Effector CD4-positive, alpha-beta T cell (primary cell): ENCODE measurements at places on chromosomes 6 and 20.

GRCh38 chr20:16446991-16447390 lies 126.3 kb downstream of the KIF16B start:
- DNase-seq = no peak

DNA sequence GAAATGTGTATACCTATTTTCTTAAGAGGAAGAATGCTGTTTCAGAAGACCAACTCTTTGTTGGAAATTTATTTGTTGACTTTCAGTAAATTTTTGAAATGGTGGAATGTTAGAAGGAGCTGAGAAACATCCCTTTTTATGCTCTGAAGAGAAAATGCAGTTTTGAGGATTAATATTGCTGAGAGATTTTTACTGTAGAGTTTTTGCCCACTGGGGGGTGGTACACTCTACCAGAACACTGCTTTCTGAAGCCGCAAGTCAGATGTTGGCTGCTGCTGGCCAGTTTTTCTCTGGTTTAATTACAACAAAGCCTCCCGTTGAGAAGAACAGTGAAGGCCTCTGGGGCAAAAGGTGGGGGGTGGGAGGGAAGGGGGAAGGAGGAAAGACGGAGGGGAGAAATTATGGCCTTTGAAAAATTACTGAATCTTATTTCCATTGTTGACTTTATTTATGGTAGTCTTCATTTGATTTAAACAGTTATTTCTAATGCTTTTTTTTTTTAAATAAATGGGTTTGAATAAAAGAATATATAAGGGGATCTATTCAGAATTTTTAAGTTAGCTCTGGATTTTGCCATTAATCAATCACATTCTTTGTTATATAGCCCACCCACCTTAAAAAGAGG lies 3.0 kb downstream of the FLRT3 start:
- no peak for DNase-seq

DNA sequence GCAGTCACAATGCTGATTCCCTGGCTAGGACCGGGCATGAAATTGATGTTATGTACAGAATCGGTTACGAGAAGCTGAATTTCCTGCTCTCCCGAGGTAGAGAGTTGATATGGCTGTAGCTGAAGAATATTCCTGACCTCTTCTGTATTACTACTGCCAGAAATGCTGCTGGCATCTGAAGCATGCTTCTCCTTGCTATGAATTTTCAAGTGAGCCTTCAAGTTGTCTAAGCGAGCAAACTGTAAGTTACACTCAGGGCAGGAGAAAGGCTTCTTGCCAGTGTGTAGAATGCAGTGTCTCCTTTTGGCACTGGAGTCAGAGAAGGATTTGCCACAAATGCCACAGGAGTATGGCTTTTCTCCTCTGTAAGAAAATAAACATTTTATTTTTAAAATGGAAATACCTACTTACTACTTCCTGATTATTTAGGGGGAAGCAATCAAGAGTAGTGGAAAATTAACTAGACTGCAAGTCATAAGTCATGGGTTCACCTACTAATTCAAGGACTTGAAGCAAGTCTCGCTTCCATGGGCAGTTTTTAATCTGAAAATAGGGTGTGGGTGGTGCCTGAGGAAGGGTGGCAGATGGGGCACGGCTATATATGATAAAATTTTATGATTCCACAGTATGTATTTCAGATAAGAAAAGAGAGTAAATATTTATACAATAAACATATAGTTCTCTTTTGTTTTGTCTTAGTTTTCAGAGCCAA lies 10.8 kb upstream of the MICAL1 start:
- DNase-seq = no peak

- no peak for DNase-seq
These were observed 113.5 kb downstream of the CDYL start for GRCh38 chr6:4889701-4890100.

DNA sequence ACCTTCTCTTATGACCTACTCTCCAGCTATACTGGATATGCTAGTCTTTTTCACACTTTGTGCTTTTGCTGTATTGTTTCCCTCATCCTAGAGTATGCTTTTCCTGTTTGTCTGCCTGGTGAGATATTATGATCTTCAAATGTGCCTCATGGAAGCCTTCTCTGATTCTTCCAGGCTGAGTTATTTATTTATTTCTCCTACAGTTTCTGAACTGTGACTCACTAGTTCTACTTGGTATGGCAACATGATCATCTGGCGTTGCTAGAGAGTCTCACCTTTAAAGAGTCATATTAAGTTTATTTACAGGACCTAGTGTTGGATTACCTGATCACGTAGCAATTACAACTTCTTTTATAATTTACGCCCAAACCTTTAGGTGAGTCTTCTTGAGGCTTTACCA lies 81.2 kb upstream of the HDAC2 start:
- DNase-seq = no peak

DNA sequence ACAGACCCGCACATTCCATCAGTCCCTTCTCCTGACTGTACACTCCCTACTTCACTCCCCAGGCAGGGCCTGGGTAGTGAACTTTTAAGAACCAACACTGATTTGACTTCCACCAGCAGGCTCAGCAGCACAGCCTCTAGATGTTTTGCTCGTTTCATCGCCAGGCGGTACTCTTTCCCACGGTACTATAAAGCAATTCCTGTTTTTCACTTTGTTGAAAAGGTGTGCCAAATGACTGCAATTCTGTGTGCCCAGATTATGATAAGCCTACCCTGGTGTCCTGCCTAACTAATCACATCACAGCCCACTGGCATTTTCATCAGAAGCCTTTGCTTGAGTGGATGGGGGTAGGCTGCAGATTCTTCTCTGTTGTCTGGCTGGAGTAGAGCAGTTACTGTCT lies 12.9 kb upstream of the WTAP start:
- DNase-seq = no peak

DNA sequence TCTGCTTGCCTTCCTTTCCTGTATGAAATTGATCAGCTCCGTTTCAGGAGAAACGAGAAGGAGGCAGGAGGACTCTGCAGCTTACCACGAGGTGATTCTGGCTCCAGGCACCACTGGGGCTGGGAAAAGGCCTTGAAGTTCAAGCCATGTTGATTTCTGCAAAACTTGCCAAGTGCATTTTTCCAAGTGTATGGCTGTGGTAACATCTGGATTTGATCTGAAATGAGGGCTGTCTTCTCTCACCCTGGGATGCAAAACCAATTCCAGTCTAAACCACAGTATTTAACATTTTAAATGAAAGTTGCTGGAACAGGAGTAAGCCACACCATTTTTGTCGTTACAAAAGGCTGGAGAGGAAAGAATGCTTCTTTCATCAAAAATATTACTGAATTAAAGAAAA lies 36.1 kb upstream of the FAM210B start:
- DNase-seq = no peak

GRCh38 chr20:3797226-3797545 lies 1.1 kb downstream of the CDC25B start:
- DNase-seq = no peak

GRCh38 chr6:15569035-15569995 lies 93.5 kb downstream of the DTNBP1 start:
- DNase-seq = no peak

GRCh38 chr6:101302593-101302992 lies 90.9 kb upstream of the GRIK2 start:
- DNase-seq = no peak

DNA sequence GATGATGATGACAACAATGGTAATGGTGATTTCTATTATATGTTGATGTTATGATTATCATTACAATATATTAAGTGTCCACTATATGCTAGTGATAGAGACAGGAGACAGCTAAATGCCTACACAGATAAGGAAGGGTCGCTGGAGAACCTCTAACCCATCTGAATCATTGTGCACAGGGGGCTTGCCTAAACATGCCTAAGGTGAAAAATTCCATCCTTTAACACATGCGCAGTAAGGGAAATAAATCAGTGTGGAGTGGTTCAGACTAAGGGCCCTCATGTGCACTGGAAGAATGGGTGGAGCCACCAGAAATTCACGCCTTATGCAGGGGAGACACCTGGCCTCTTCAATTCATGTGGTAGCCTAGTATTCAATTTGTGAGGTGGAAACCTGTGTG lies 120.4 kb downstream of the TPBG start:
- DNase-seq = no peak

DNA sequence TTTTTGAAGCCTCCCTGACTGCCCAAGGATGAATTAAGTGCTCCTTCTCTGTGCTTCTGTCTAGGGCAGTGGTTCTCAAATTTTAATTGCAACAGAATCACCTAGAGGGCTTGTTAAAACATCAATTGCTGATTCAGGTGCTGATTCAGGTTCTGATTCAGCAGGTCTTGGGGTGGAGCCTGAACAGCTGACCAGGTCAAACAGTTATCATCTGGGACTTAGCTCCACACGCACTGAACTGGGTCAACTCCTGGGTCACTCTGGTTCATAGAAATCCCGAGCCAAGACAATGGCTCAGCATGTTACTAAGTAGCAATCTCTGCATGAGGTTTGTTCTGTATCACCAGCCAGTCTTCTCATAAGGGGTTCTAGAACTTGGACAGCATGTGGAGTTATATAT lies 192.3 kb downstream of the GJA1 start:
- no peak for DNase-seq

GRCh38 chr6:160919723-160920440 lies 71.7 kb upstream of the MAP3K4 start:
- no peak for DNase-seq

GRCh38 chr6:135739288-135739687 lies 112.2 kb upstream of the PDE7B start:
- no peak for DNase-seq

DNA sequence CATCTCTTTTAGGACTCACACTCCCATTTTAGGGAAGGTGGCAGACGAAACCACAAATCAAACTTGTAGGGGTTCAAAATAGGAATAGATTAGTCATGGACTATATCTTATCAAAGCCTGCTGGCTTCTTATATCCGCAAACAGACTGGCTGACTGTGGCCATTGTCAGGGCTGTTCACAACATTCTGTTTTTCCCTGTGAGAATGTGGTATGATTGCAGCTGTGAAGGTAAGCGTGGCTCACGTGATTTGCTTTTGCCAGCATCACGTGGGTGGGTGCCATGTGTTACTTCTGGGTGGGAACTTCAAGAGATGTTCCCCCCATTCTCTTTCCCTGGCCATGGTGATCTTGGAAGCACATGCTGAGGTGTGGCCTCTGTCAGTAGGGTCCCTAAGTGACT lies 5.9 kb downstream of the IP6K3 start:
- no peak for DNase-seq

GRCh38 chr6:139364302-139364981 lies 10.0 kb downstream of the CITED2 start:
- DNase-seq = no peak

- no peak for DNase-seq
These were observed 25.9 kb downstream of the ADGRF4 start for GRCh38 chr6:47724300-47724699.

DNA sequence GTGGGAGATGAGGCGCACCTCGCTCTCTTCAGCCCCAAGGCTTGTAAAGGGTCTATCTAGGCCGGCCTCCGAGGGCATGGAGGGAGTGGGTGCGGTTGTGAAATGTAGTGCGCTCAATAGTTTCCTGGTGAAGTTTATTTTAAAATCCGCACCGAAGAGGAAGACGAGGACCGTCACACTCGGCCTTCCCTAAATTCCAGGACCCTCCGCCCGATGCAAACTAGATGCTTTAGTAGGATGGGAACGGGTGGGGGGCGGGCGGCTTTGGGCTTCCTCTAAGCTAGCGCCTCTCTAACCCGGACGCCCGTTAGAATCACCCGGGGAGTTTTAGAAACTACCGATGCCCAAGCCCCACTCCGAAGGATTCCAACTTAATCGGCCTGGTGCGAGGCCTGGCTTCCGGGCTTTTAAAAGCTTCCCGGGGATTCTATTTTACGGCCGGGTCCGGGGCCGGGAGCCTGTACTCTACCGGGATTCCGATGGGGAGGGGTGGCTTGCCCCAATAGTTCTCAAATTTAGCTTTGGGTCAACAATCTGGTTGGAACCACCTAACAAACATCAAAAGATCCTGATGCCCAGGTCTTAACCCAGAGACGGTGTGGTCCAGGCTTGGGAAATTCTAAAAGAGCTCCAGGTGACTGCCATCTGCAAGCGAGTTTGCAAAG lies 548 bp upstream of the BCAS4 start:
- DNase-seq = no peak

GRCh38 chr6:105596284-105596755 lies 193.4 kb upstream of the PREP start:
- DNase-seq = no peak

GRCh38 chr6:33312361-33313104 lies 1.3 kb downstream of the TAPBP start:
- peak; percentile 83 for DNase-seq

- DNase-seq = no peak
These were observed 4.2 kb upstream of the NCR3 start for GRCh38 chr6:31597006-31597405.

- no peak for DNase-seq
These were observed 357.4 kb upstream of the PLCB4 start for GRCh38 chr20:8711501-8711900.

GRCh38 chr20:59676851-59677182 lies 72.5 kb downstream of the PHACTR3 start:
- no peak for DNase-seq

GRCh38 chr6:105755885-105756284 lies 330.3 kb upstream of the PRDM1 start:
- no peak for DNase-seq

DNA sequence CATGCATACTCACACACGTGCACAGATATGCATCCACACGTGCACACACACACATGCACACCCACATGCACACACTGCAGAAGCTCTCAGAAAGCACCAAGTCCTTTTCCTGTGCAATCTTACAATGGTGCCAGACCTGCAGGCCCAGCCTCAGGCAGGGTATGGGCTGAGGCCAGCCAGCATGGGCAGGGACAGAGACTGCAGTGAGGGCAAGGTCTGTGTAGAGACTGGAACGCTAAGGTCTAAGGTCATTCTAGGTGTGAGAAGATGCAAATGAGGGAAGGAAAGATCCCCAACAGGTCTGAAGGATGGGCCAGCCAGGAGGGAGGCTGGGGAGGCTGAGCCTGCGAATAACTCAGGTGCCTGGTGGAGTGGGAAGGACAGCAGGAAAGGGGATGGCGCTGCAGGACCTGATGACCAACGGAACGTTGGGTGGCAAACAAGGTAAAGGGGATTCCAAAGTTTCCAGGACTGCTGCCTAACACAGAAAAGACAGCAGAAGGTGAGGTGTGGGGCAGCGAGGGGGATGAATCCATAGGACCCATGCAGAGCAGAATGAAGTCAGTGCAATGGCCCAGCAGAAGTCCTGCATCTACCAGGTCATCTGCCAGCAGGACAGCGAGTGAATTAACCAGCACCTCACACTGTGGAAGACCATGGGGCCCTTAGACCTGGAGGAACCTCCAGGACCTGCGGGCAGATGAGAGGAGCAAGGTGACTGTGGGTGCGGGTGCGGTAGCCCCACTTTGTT lies 67.0 kb downstream of the ABHD12 start:
- DNase-seq = no peak

- DNase-seq = no peak
These were observed 948 bp upstream of the DNAJC5 start for GRCh38 chr20:63893999-63894357.

GRCh38 chr6:16058201-16058928 lies 70.5 kb upstream of the MYLIP start:
- DNase-seq = no peak

GRCh38 chr6:32332433-32332832 lies 39.3 kb downstream of the TSBP1 start:
- DNase-seq = no peak

DNA sequence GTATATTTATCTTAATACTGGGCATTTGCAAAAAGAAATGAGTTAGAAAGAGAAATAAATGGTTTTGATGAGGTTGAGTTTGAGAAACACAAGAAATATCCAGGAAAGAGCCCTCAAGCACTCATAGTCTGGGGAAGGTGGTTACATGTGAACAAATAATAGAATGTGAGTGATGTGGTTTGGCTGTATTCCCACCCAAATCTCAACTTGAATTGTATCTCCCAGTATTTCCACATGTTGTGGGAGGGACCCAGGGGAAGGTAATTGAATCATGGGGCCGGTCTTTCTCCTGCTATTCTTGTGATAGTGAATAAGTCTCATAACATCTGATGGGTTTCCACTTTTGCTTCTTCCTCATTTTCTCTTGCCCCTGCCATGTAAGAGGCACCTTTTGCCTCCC lies 334.1 kb downstream of the COL12A1 start:
- no peak for DNase-seq
